NCI-H69 (cell line): ENCODE measurements at places on chromosomes 11 and 22.

- no peak for DNase-seq
These were observed 39.9 kb downstream of the PPP2R1B start for GRCh38 chr11:111726301-111726713.

GRCh38 chr11:125874556-125875124 lies 12.8 kb upstream of the HYLS1 start:
- peak; percentile 81 for DNase-seq

DNA sequence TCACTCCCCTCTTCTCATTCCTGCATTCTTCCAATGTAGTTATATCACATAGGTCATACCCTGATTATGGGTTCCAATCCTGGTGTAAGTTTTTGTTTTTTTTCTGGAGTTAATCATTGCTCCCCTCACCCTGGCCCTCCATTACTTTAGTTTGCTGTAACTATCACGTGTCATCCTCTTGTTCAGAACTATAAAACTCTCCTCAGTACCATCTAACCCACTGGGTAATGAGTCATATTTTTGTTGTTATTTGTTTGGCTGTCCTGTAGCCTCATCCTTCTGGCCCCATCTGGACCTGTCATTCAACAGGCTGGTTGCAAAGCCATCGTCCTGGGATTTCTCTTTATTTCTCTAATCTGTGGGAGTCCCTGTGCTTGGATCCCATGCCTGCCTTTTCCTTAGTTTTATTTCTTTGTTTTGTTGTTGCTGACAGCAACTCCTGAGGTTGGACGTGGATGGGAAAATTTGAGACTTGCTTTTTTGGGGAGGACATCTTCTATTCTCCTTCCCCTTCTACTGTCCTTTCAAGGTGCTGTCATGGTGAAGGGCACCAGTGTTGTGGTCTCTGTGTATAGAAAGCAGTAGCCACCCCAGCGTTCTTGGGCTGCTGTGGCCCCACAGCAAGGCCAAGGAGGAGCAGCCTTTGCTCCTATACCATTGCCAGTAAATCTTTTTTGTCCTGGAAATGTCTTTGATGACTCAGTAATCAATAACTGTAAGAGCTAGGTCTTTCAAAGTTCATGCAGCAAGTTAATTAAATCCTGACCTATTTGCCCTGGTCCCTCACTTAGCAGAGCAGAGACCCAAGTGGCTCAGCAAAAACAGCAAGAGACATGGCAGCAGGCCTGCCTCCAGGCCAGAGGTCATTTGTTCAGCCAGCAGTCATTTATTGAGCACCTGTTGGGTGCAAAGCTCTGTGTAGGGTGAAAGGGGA lies 82.5 kb downstream of the C22orf31 start:
- no peak for DNase-seq

DNA sequence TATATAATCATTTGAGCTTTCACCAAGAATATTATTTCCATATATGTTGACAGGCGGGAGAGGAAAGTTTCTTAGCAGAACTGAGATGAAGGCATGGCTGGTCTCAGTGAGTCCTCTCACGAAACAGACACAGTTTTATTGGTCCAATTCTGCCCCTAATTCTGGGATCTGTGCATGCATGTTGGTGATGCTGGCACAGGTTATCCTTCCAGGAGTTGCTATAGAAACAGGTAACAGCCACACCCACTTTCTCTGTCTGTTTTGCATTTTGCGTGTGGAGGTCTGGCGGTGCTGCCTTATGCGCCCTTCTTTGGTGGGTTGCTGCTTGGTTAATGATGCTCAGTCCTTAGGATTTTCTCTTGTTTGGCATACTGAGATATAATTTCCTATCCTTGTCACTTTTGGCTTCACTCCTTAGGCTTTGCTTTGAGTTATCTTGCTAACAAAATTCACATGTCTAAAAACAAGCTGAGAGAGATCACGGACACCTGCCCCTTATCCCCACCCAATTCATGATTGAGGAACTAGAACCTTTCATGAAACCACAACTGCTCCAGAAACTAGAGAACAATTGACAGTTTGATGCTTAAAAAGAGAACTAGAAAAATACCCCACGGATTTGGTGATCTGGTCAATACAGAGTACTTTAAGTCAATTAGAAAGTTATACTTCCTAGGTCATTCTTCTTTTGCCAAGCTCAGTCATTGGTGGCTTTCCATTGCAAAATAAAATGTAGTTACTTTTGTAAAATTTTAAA lies 189.3 kb downstream of the FAT3 start:
- no peak for DNase-seq

- DNase-seq: no peak
These were observed 120.6 kb downstream of the CHST1 start for GRCh38 chr11:45544826-45545225.

GRCh38 chr11:27348340-27348873 lies 14.6 kb downstream of the CCDC34 start:
- peak; percentile 90 for DNase-seq

DNA sequence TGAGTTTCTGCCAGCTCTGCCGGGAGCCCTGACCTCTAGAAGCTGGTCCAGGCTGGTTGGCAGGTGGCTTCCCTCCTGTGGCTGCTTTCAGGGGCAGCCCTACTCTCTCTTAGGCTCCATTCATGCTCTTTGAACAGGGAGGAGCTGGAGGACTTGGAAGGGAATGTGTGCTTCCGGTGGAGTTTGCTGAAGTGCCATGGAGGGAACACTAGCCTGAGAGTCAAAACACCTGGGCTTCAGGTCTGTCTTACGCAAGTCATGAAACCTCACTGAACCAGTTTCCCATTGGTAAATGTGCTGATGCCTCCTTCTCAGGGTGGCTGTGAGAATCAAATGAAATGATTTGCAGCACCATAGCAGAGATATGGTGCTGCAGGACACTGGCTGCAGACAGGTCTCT lies 224.5 kb downstream of the KIRREL3 start:
- DNase-seq: no peak

GRCh38 chr22:47066616-47066905 lies 304.1 kb downstream of the TBC1D22A start:
- no peak for DNase-seq

- DNase-seq: no peak
These were observed 36.8 kb downstream of the OR10A6 start for GRCh38 chr11:7894251-7894650.

- DNase-seq: peak; percentile 23
These were observed 25.4 kb downstream of the FXYD6 start for GRCh38 chr11:117851106-117851505.

- peak; percentile 60 for DNase-seq
These were observed 56.7 kb downstream of the CABIN1 start for GRCh38 chr22:24067587-24068376.

GRCh38 chr11:104765401-104766095 lies 132.7 kb downstream of the CASP12 start:
- DNase-seq: peak; percentile 7

DNA sequence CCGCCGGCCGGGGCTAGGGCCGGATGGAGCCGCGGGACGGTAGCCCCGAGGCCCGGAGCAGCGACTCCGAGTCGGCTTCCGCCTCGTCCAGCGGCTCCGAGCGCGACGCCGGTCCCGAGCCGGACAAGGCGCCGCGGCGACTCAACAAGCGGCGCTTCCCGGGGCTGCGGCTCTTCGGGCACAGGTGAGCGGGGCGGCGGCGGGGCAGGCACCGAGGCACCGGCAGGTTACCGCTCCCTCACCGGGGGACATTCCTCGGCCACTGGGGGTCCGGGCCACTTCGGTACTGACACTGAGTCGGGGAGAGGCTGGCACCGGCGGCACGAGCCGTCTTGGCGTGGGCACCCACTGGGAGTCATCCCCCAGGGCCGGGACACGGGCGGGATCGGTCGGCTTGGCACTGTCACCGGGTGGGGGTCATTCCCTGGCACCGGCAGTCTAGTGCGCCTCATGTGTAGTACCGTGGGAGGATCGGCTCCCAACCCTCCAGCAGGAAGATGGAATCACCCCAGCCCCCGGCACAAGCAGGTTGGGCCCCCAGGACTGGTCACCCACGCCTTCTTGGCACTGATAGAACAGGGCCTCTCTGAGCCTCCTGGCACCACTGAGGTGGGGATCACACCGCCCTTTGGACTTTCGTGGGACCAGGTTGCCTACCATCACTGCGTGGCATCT lies 511 bp downstream of the DGKZ start:
- peak; percentile 50 for DNase-seq

GRCh38 chr11:43579919-43580276 lies 100.6 kb upstream of the HSD17B12 start:
- DNase-seq: no peak

DNA sequence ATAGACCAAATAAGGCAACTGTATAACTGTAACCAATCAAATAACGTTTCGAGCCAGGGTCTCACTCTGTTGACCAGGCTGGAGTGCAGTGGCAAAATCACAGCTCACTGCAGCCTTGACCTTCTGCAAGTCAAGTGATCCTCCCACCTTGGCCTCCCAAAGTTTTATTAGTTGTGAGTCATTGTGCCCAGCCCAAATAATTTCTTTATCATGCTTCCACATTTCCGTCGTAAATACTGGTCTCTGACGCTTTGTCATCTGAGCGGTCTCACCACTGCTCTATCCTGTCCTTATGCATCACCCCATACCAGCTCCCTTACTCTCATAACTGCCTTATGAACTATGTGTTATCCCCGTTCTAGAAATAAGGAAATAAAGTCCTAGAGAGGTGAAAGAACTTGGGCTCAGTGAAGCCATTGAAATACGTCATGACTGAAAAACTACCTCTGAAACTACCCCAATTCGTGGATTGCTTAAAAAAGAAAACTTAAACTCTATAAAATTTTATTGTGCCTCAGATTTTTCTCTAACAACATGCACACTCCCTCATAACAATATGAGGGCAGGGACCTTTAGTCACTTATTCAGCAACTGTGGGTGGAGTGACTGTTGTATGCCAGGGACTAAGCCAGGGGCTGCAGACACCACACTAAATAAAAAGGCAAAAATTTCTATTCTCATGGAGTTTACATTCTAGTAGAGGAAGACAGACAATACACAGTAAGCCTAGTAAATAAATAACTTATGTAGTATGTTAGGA lies 15.8 kb upstream of the RTN4RL2 start:
- DNase-seq: no peak

- DNase-seq: no peak
These were observed 42.4 kb downstream of the FCHSD2 start for GRCh38 chr11:73099512-73100266.

DNA sequence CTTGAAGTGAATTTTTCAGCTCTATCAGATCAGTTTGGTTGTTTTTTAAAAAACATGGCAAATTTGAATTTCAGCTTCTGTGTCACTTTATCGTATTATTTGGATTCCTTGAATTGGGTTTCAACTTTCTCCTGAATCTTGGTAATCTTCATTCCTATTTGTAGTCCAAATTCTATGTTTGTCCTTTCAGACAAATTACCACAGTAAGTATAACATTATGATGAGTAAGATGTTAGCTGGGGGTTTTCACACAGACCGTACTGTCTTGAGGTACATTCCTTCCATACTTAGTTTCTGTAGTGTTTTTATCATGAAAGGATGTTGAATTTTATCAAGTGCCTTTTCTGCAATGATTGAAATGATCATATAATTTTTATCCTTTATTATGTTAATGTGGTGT lies 28.0 kb downstream of the OR5B17 start:
- DNase-seq: no peak

- no peak for DNase-seq
These were observed 1124.3 kb downstream of the BRD1 start for GRCh38 chr22:48703265-48703941.

GRCh38 chr11:121225382-121225781 lies 67.2 kb upstream of the SC5D start:
- DNase-seq: no peak

DNA sequence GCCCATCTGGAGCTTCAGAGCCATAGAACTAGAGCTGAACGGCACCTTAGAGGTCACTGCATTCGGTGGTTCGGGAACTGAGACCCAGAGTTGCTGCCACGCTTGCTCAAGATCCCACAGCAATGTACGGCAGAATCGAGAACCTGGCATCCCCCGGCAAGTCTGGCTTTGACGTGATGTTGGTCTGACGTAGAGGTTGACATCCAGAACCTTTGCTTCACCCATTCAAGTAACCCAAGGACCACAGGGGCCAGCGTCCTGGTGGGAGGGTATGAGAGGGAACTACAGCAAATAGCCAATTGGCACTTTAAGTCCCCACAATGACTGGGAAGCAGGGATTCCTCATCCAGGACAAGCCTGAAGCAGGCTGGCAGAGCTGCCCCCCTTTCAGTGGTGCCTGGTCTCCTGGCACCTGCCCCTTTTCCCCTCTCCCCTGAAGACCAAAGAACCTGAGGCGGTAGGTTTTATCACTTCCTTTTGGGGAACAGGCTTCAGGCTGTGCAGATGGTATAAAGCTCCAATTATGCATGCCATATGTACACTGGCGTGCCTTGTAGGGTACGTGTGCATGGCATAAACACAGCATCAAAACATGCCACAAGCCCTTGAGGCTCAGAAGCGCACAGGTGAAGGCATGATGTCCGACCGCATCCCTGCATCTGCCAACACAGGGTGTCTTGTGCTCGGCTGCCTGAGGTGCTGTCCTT lies 15.3 kb upstream of the TEF start:
- no peak for DNase-seq

DNA sequence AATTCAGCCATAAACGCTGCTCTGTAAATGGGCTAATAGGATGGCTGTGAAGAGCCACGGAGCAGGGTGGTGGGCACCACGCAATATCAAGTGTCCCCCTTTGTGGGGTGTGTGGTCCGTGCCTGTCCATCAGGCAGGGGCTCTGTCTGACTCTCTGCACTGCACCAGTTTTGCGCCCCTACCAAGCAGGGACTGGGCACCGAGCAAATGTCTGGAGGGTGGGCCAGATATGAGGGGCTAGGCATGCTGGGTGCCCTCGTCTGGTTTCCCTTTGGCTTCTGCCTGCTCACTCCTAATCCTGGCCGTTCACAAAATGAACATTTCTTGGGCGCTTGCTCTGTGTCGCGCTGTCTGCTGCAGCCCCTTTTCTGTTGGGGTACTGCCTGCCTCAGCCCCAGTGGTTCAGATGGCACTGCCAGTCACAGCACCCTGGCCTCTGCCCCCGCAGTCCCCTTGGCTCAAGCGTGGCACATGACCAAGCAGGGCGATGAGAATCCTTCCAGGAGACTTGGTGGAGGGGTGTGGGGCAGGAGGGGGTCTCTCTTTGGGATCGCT lies 37.1 kb upstream of the CELSR1 start:
- no peak for DNase-seq

DNA sequence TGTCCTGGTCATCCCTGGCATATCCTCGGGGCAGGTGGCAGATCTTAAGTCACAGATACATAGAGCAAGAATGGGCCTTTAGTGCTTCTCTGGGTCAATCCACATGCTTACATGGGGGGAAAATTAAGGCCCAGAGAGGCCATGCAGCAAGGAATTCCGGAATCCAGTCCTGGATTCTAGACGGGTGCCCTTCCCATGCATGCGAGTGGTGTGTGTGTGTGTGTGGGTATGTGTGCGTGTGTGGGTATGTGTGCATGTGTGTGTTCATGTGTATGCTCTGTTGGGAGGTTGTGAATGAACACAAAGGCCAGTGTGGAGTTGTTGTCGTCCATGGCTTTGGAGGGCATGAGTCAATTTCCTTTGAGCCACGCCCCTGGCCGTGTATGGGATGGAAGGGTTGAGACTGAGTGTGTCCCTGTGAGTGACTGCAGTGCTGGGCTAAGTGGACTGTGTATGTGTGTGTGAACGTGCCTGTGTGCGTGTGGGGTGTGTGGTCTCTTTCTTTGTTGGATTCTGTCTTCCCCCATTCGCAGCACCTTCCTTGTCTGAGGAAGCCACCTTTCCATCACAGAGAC lies 33.4 kb upstream of the EIF3D start:
- no peak for DNase-seq
